Hepatocyte (in vitro differentiated cells): ENCODE measurements at places on chromosomes 5 and 9. TPM values are rescaled to one million over a fixed set of nuclear protein-coding genes. Genes with fewer than 3 reads are reported as not detected.

CARD19 gene
- total RNA-seq, result 45.3 and 51.3 TPM in 2 replicates

AIF1L gene
- 4.2 and 5.3 TPM in 2 replicates for total RNA-seq

AQP7 gene
- 8.5 and 11.2 TPM in 2 replicates for total RNA-seq

KIF3A gene
- 7.0 and 9.2 TPM in 2 replicates for total RNA-seq

FBP1 gene
- 24.0 and 31.2 TPM in 2 replicates for total RNA-seq

CTSV gene
- total RNA-seq, result 106 and 107 TPM in 2 replicates

SOX30 gene
- total RNA-seq, result not detected in 2 replicates

HTR4 gene
- 2.0 and 2.3 TPM in 2 replicates for total RNA-seq

QRFP gene
- total RNA-seq, result not detected in 2 replicates

INVS gene
- total RNA-seq, result 26.5 and 30.9 TPM in 2 replicates

TRPM3 gene
- 0.60 and 1.6 TPM in 2 replicates for total RNA-seq

PFN3 gene
- total RNA-seq, result not detected in 2 replicates

KCTD16 gene
- total RNA-seq, result 2.3 and 3.4 TPM in 2 replicates

C5orf52 gene
- not detected in 2 replicates for total RNA-seq

PRRX2 gene
- total RNA-seq, result 5.7 and 9.7 TPM in 2 replicates

SECISBP2 gene
- 43.8 and 48.2 TPM in 2 replicates for total RNA-seq

LECT2 gene
- 25.0 and 29.6 TPM in 2 replicates for total RNA-seq

FAM151B gene
- 2.7 and 5.3 TPM in 2 replicates for total RNA-seq

GABRA6 gene
- total RNA-seq, result not detected in 2 replicates

OR1J2 gene
- total RNA-seq, result not detected in 2 replicates

AJM1 gene
- 2.0 and 3.0 TPM in 2 replicates for total RNA-seq

S100Z gene
- total RNA-seq, result 0.32 and 1.4 TPM in 2 replicates

FBXL7 gene
- total RNA-seq, result 10.3 and 12.1 TPM in 2 replicates

TMOD1 gene
- total RNA-seq, result 0.32 and 0.47 TPM in 2 replicates

C9orf153 gene
- not detected in 2 replicates for total RNA-seq

PLEKHG4B gene
- 3.5 and 4.0 TPM in 2 replicates for total RNA-seq

FIBCD1 gene
- 0.33 TPM in 1 of 2 replicates, not detected in the other for total RNA-seq

PRLR gene
- total RNA-seq, result 95.8 and 99.8 TPM in 2 replicates

ADAMTS6 gene
- 10.4 and 21.0 TPM in 2 replicates for total RNA-seq

F2RL2 gene
- total RNA-seq, result 2.3 and 2.6 TPM in 2 replicates

LVRN gene
- 0.36 and 0.43 TPM in 2 replicates for total RNA-seq

SERF1A gene
- 10.2 and 17.5 TPM in 2 replicates for total RNA-seq

TAF11L2 gene
- not detected in 2 replicates for total RNA-seq

CCL19 gene
- total RNA-seq, result not detected in 2 replicates

INSL6 gene
- not detected in 2 replicates for total RNA-seq

RELL2 gene
- 7.6 and 16.9 TPM in 2 replicates for total RNA-seq

SRD5A1 gene
- 12.1 and 19.9 TPM in 2 replicates for total RNA-seq

HK3 gene
- 0.73 TPM in 1 of 2 replicates, not detected in the other for total RNA-seq

DAPK1 gene
- total RNA-seq, result 47.7 and 62.3 TPM in 2 replicates

SMIM33 gene
- not detected in 2 replicates for total RNA-seq

GRM6 gene
- not detected in 2 replicates for total RNA-seq

ALDH7A1 gene
- 48.8 and 50.0 TPM in 2 replicates for total RNA-seq

CFAP157 gene
- total RNA-seq, result not detected in 2 replicates

PCDHA8 gene
- total RNA-seq, result 1.6 and 1.9 TPM in 2 replicates

PCDHAC1 gene
- 6.3 and 7.0 TPM in 2 replicates for total RNA-seq

SLC36A2 gene
- 0.30 TPM in 1 of 2 replicates, not detected in the other for total RNA-seq

CDKN2B-AS1 gene
- total RNA-seq, result 0.27 and 1.1 TPM in 2 replicates

SPINK6 gene
- not detected in 2 replicates for total RNA-seq

NEUROG1 gene
- not detected in 2 replicates for total RNA-seq

FABP6 gene
- total RNA-seq, result 51.5 and 55.7 TPM in 2 replicates
